Liver (tissue), 10 donors: ENCODE measurements at places on chromosomes 4 and X. TPM values are rescaled to one million over a fixed set of nuclear protein-coding genes. Genes with fewer than 3 reads are reported as not detected.
A peak's percentile ranks its signal among the peaks of the same experiment; 100 is the strongest.

DNA sequence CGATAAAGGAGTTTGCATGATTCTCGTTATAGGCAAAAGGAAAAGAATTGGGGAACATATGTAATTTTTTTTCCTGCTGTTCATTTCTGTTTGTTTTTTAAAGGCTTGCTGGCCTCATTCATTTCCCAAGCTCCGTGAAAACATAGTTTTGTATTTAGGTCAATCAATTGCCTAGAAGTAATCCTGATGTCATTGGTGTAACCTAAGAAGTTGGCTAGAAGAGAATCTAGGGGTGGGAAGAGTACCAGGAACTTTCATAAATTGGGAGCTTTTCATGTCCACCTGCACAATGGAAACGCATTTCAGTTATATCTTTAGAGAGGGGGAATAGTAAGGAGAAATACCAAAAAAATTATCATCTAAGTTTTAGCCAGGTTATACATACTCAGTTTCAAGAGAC is 3.8 kb downstream of the RAPGEF2 start:
- H3K27ac ChIP-seq = no peak overlapping the region
- no peaks in the 10 kb centered on the region for H3K27me3 ChIP-seq
- no peak overlapping the region for H3K4me3 ChIP-seq
- no peaks in the 10 kb centered on the region for H3K36me3 ChIP-seq
- peaks cover 23% of the 10 kb centered on the region for H3K4me1 ChIP-seq

DNA sequence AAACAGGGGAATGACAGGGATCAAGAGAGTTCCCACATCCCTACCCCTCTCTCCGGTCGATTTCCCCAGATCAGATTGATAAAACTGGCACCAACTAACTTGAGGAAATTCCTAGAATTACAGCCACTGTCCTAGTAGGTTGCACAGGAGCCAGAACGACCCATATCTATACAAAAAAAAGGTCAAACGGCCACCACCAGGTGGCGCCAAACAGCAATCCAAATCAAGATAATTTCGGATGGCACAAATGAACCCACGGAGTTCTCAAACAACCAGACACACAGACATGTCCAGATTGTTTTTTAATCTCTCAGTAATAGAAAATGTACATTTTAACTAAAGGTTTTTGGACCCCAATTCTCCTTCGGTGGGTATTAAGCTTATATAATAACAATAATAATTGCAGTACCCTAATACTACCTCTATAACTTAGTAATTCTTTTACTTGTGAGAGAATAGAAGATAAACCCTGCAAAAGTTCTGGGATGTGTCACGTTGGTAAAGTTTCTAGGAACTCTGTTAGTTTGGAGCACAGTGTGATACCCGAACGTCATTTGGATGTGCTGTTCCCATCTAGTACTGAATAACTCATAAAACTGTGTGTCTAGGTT is 212.6 kb downstream of the SPOCK3 start:
- H3K4me1 ChIP-seq = no peaks in the 10 kb centered on the region
- no peak overlapping the region for H3K27ac ChIP-seq
- DNase-seq = peak; percentile 74
- H3K4me3 ChIP-seq = no peak overlapping the region
- H3K36me3 ChIP-seq = no peaks in the 10 kb centered on the region
- no peaks in the 10 kb centered on the region for H3K27me3 ChIP-seq

DNA sequence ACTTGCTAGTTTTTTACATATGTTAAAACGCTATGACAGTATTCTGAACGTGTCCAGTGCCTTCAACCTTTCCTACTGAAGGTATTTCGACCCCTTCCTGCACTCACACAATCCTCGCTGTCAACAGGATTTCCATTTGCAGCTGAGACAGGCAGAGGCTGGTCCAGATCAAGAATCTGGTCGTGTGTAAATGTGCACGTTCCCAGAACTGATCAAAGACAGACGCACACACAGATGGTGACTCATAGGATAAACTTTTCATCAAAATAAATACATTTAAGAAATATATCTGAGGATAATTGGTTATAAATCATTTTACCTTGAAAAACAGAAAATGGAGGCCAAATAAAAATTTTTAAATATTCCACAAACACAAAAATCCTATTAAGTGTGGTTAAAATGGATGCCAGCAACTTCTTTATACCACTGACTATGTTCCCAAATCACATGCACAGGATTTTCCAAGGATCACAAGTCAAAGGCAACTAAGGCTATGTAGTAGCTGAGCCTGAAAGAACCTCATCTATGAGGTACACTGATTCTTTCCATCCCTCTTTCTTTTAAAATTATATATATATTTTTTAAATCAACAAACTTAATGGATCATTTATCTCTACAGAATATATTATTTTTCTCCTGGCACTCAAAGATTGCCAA is 85.9 kb downstream of the RNF150 start:
- no peak overlapping the region for H3K27ac ChIP-seq
- H3K4me3 ChIP-seq = no peak overlapping the region
- DNase-seq = no peak
- H3K4me1 ChIP-seq = no peaks in the 10 kb centered on the region
- H3K36me3 ChIP-seq = no peaks in the 10 kb centered on the region

GRCh38 chrX:74300869-74301268 is 3.1 kb upstream of the ZCCHC13 start:
- no peaks in the 10 kb centered on the region for H3K36me3 ChIP-seq
- no peaks in the 10 kb centered on the region for H3K27me3 ChIP-seq
- H3K27ac ChIP-seq = no peak overlapping the region
- no peaks in the 10 kb centered on the region for H3K4me1 ChIP-seq

DNA sequence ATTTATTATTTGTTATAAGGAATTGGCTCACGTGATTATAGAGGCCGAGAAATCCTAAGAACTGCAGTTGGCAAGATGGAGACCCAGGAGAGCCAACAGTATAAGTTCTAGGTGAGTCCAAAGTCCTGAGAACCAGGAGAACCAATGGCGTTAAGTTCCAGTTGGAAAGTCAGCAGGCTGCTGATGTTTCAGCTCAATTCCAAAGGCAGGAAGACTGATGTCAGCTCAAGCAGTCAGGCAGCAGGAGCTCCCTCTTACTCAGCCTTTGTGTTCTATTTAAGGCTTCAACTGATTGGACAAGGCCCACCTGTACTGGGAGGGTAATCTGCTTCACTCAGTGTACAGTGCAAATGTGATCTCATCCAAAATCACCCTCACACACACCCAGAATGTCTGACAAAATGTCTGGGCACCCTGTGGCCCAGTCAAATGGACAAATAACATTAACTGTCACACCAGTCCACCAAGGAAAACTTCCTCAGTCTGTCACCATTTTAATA is 30.8 kb upstream of the TBL1X start:
- H3K4me1 ChIP-seq = no peaks in the 10 kb centered on the region
- no peak for DNase-seq
- no peaks in the 10 kb centered on the region for H3K36me3 ChIP-seq

- no peak overlapping the region for H3K27ac ChIP-seq
- no peaks in the 10 kb centered on the region for H3K27me3 ChIP-seq
- H3K36me3 ChIP-seq = no peaks in the 10 kb centered on the region
- no peak for DNase-seq
- H3K4me3 ChIP-seq = no peak overlapping the region
These were observed 571.5 kb upstream of the AMOT start for GRCh38 chrX:113412106-113412505.

- DNase-seq = no peak
- H3K27me3 ChIP-seq = no peaks in the 10 kb centered on the region
- H3K4me3 ChIP-seq = no peak overlapping the region
- no peaks in the 10 kb centered on the region for H3K36me3 ChIP-seq
- H3K4me1 ChIP-seq = peaks cover 3% of the 10 kb centered on the region
These were observed 110.4 kb upstream of the MAP9 start for GRCh38 chr4:155487210-155487609.

DNA sequence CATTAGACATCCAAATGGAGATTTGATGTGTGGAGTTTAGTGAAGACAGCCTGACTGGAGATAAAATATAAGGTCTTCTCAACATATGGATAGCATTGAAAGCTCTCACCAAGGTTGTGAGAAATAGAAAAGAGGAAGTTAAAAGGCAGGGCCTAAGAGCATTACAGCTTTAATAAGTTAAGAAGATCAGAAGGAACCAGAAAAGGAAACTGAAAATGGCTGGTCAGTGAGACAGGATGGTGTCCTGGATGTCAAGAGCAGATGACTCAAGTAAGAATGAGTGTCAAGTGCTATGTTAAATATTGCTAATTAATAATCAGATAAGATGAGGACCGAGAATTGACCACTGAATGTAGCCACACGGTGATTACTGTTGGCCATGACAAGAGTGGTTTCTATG is 642.9 kb downstream of the STPG2 start:
- H3K4me3 ChIP-seq = no peak overlapping the region
- DNase-seq = no peak
- H3K4me1 ChIP-seq = peaks cover 4% of the 10 kb centered on the region
- H3K27ac ChIP-seq = no peak overlapping the region
- no peaks in the 10 kb centered on the region for H3K36me3 ChIP-seq
- H3K27me3 ChIP-seq = no peaks in the 10 kb centered on the region

GRCh38 chrX:25198891-25199290 is 183.1 kb upstream of the ARX start:
- no peaks in the 10 kb centered on the region for H3K27me3 ChIP-seq
- H3K4me3 ChIP-seq = no peak overlapping the region
- DNase-seq = no peak
- H3K36me3 ChIP-seq = no peaks in the 10 kb centered on the region
- H3K4me1 ChIP-seq = no peaks in the 10 kb centered on the region

GRCh38 chr4:150973626-150974251 is 41.3 kb downstream of the LRBA start:
- H3K27me3 ChIP-seq = no peaks in the 10 kb centered on the region
- DNase-seq = no peak
- no peak overlapping the region for H3K27ac ChIP-seq
- peaks cover 8% of the 10 kb centered on the region for H3K4me1 ChIP-seq

TKTL1 gene
- total RNA-seq = under 0.01 TPM
